ENCODE measurements at places on chromosomes 7 and 10.

DNA sequence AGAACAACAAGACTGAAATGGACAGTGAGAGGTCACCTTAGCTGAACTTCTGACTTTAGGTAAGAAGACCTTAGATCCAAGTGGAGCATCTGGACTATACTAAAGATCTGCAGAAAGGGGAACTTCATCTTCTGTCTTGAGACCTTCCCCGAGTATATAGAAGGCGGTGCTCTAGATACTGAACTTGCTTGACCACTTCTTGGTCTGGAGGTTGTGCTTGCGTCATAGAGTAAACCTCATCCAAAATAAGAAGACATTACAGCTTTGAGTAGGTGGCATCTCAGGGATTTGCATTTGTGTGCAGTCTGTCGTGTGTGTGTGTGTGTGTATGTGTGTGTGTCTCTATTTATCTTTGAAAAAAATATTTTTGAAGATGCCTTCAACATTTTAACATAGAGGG is 157.5 kb downstream of the CHN2 start:
- H3K4me1 ChIP-seq, result peaks cover 3% of the 10 kb centered on the region
- no peak overlapping the region for H3K27ac ChIP-seq
- DNase-seq, result no peak
- no peaks in the 10 kb centered on the region for H3K36me3 ChIP-seq
- no peaks in the 10 kb centered on the region for H3K27me3 ChIP-seq

GRCh38 chr7:95526128-95526738 is 40.5 kb downstream of the ASB4 start:
- DNase-seq, result peak; percentile 46
- no peaks in the 10 kb centered on the region for H3K27me3 ChIP-seq
- no peaks in the 10 kb centered on the region for H3K36me3 ChIP-seq
- peak overlapping the region; percentile 28 for H3K27ac ChIP-seq
- H3K4me3 ChIP-seq, result no peak overlapping the region
- H3K4me1 ChIP-seq, result peaks cover 7% of the 10 kb centered on the region

DNA sequence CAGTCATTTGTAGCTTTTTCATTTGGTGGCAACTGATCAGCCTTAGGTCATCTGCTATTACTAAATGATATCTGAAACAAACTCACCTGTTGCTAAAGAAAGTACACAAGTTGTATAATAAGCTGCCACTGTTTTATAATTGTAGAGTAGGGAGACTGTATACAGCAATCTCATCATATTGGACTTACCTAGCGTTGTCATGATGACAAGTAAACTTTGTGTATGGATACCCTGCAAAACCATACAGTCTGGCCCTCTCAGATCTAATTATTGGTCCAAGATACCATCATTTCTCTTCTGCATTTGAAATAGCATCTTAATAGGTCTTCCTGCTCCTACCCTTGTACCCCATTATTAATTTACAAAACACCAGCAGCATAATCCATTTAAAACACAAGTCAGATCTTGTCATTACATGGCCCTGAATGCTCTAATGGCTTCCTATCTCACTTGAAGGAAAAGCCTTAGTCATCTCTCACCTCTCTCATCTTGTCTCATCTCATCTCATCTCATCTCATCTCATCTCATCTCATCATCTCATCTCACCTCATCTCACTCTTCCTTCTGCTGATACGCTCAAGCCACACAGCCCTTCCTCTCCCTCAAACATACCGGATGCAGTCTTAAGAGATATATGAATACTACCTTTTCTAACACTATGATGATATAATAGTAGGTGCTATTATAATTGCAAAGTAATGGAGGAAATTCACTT is 540.6 kb downstream of the MDFIC start:
- H3K27ac ChIP-seq, result no peak overlapping the region
- no peaks in the 10 kb centered on the region for H3K27me3 ChIP-seq
- no peak for DNase-seq

GRCh38 chr10:14200698-14201544 is 129.8 kb downstream of the FRMD4A start:
- H3K36me3 ChIP-seq, result no peaks in the 10 kb centered on the region
- H3K4me1 ChIP-seq, result no peaks in the 10 kb centered on the region
- DNase-seq, result peak; percentile 56
- no peak overlapping the region for H3K4me3 ChIP-seq
- no peak overlapping the region for H3K27ac ChIP-seq

- no peak overlapping the region for H3K4me3 ChIP-seq
- H3K4me1 ChIP-seq, result peaks cover 27% of the 10 kb centered on the region
- DNase-seq, result no peak
- H3K27ac ChIP-seq, result no peak overlapping the region
Measured at GRCh38 chr10:124543971-124544370, 82.3 kb downstream of the LHPP start.

DNA sequence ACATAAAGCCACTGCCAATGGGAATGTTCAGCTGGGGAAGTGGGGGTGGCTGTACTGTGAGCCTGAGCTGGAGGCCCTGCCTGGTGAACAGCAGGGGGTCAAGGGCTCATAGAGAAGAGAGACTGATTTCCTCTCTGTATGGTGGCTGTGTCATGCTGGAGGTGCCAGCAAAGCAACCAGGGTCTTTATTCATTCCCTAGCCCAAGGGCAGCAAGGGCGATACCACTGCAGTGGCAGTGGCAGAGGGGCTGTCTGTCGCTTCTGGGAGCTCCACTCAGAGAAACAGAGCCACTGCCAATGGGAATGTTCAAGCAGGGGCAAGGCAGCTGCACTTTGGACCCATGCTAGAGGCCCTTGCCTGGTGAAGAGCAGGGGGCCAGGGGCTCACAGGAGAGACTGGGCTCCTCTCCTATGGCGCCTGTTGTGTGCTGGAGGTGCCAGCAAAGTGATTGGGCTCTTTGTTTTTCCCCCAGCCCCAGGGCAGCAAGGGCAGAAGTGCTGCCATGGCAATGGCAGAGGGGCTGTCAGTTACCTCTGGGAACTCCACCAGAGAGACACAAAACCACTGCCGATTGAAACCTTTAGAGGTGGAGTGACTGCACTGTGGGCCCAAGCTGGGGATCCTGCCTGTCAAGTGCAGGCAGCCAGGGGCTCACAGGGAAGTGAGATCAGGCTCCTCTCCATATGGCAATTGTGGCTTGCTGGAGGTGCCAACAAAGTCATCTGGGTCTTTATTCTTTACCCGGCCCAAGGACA is 545.1 kb downstream of the SH2D4B start:
- H3K27me3 ChIP-seq, result no peaks in the 10 kb centered on the region
- DNase-seq, result no peak
- no peak overlapping the region for H3K27ac ChIP-seq
- H3K4me3 ChIP-seq, result no peak overlapping the region

GRCh38 chr7:127417346-127417745 is 24.8 kb upstream of the ZNF800 start:
- H3K4me1 ChIP-seq, result no peaks in the 10 kb centered on the region
- DNase-seq, result no peak
- H3K36me3 ChIP-seq, result no peaks in the 10 kb centered on the region
- H3K27me3 ChIP-seq, result no peaks in the 10 kb centered on the region
- H3K27ac ChIP-seq, result no peak overlapping the region
- H3K4me3 ChIP-seq, result no peak overlapping the region

GRCh38 chr7:137953043-137953664 is 48.7 kb downstream of the CREB3L2 start:
- H3K4me1 ChIP-seq, result peaks cover 16% of the 10 kb centered on the region
- H3K27ac ChIP-seq, result no peak overlapping the region
- DNase-seq, result no peak
- no peaks in the 10 kb centered on the region for H3K36me3 ChIP-seq
- no peak overlapping the region for H3K4me3 ChIP-seq

DNA sequence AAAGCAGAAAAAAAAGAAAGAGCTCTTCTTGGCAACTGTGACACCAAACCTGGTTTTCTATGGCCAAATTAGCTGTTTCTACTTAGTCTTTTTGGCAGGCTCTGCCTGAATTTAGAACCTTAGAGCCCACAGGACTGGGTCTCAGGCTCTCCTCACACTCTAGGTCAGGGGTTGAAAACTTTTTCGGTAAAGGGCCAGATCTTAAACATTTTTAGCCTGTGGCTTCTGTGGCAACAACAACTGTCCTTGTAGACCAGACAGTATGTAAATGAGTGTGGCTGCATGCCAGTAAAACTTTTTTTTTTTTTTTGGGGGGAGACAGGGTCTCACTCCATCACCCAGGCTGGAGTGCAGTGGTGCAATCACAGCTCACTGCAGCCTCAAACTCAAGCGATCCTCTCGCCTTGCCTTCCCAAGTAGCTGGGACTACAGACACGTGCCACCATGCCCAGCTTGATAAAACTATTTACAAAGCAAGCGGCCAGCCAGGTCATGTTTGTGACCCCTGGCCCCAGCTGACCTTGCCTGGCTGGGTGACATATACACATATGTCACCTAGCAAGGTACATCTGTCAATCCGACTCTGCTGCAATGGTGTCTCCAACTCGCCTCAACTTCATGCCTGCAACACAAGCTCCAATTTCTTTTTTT is 17.4 kb downstream of the KPNA7 start:
- no peaks in the 10 kb centered on the region for H3K4me1 ChIP-seq
- no peaks in the 10 kb centered on the region for H3K27me3 ChIP-seq
- no peak overlapping the region for H3K27ac ChIP-seq
- no peak overlapping the region for H3K4me3 ChIP-seq
- no peaks in the 10 kb centered on the region for H3K36me3 ChIP-seq
- DNase-seq, result no peak

DNA sequence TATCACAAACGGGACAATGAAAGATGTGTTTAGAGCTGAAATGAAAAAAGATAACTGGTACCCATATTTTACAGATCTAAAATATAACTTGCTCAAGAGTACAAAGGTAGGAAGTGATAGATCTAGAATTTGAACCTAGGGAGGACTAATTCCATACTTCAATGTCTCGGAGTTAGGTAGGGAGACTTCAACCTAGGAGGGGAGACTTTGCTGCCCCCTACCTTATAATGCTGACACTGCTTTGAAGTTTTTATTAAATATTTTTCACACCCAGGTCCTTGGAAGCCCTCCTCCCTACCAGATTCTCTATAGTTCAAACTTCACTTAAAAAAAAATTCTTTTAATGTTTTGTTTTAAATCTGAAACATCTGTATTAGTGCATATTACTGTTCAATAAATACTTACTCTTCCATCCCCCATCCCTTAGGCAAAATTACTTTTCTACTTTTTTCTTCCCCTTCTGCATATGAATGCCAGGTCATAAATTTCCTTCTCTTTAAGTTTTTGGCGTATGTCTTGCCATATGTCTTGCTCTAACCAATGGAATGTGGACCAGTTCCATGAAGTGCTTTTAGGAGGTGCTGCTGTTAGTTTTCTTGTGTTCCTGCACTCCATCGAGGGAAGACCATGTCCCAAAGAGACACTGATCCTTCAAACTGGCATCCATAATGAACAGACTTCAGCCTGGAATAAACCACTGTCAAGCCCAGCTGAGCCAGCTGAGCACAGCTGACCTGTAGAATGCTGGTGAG is 57.8 kb downstream of the MICU1 start:
- H3K4me1 ChIP-seq, result no peaks in the 10 kb centered on the region
- H3K27ac ChIP-seq, result no peak overlapping the region
- H3K4me3 ChIP-seq, result no peak overlapping the region
- no peaks in the 10 kb centered on the region for H3K27me3 ChIP-seq
